ENCODE measurements at places on chromosomes 6 and 20. TPM values are rescaled to one million over a fixed set of nuclear protein-coding genes. Genes with fewer than 3 reads are reported as not detected.

GRCh38 chr6:124867121-124867520, 95.1 kb upstream of the RNF217 start:
- no peaks in the 10 kb centered on the region for H3K27me3 ChIP-seq
- H3K4me3 ChIP-seq = no peak overlapping the region
- no peaks in the 10 kb centered on the region for H3K4me1 ChIP-seq
- H3K36me3 ChIP-seq = no peaks in the 10 kb centered on the region
- no peak for DNase-seq

- no peak for DNase-seq
- no peaks in the 10 kb centered on the region for H3K36me3 ChIP-seq
- no peak overlapping the region for H3K27ac ChIP-seq
- H3K27me3 ChIP-seq = peaks cover 8% of the 10 kb centered on the region
- no peak overlapping the region for H3K4me3 ChIP-seq
Measured at GRCh38 chr6:160378882-160379281, 30.7 kb downstream of the SLC22A3 start.

DNA sequence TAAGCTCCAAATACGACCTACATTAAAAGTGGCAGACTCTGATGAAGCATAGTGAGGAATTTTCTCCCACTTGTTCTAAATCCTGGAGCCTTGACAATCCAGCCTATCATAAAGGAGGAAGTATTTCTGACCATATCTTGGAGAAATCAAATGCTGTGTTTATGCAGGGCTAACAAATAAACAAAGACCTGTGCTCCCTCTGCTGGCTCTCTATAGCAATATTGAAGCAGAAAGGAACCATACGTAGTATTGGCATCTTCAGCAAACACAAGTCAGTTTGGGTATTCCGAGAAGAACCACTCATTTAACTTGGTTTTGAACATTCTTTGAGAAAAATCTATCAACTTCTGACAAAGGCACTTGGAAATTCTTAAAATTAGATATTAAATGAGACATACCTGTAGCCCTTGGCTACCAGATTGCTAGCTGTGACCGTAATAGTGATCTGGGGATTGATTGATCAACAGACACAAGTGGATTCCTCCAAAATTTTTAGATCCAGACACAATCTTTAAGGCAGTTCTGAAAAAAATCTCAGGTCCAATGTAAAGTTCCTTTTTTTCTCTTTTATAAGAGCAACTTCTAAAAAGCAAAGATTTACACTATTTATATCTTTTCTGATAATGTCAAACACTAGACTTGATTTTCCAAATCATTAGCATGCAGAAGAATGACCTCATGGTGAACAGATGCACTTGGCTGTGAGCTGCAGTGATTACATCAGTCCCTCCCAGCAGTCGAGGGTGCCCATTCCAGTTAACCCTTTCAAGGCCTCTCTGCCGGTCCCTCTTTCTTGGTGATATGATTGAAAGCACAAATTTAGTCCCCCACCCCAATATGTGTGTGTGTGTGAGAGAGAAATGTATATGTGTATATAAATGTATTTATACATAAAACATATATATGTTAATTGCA, 40.2 kb downstream of the INSM1 start:
- H3K4me3 ChIP-seq = no peak overlapping the region
- no peaks in the 10 kb centered on the region for H3K27me3 ChIP-seq
- H3K27ac ChIP-seq = no peak overlapping the region
- no peaks in the 10 kb centered on the region for H3K36me3 ChIP-seq
- no peak for DNase-seq

GRCh38 chr6:163048345-163048744, 320.6 kb downstream of the PACRG start:
- no peak overlapping the region for H3K27ac ChIP-seq
- no peak overlapping the region for H3K4me3 ChIP-seq
- H3K4me1 ChIP-seq = no peaks in the 10 kb centered on the region
- no peak for DNase-seq
- no peaks in the 10 kb centered on the region for H3K36me3 ChIP-seq

The PAK5 gene
- not detected for total RNA-seq

The KCNK16 gene
- not detected for total RNA-seq

The HLA-DQA1 gene
- 5.4 TPM for total RNA-seq

DNA sequence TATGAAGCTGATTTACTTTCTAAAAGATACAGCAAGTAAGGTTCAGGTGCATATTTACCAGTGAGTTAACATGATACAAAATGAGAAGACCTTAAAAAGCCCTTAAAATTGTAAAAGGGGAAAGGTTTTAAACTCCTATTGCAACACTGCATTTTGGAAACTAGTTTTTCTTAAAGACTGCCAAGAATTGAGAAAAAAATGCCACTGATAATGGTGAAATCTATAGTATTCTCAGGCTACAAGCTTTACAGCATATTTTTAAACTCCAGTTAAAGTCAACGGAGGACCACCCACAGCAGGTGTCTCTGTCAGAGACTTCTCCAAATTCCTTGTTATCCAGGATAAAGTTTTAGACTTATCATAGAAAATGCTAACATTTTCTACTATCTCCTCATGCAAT, 53.6 kb downstream of the ELOVL5 start:
- no peak overlapping the region for H3K27ac ChIP-seq
- DNase-seq = no peak
- no peaks in the 10 kb centered on the region for H3K27me3 ChIP-seq
- H3K36me3 ChIP-seq = peaks cover 7% of the 10 kb centered on the region
- no peak overlapping the region for H3K4me3 ChIP-seq

The FKBP1A gene
- total RNA-seq = 124 TPM

DNA sequence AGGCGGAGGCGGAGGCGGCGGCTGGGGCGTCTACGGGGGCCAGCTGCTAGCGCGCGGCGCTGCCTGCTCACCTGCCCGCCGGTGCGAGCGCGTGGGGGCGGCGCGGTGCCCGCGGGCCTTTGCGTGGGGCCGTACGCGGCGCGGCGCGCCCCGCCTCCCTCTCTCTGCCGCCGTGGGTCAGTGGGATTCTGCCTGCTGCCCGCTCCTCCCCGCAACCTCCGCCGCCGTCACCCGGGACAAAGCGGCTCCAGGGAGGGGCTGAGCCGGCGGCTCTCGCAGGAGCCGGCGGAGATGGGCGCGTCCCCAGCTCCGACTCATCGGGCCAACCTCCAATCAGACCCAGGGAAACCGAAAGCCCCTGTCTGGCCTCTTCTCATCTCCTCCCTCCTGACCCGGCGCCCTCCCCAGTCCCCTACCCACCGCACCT, at the start of gene RCAN2:
Gene RCAN2 (minus strand): TSS at position 249 of the 427 bp plus-strand sequence.
- H3K27me3 ChIP-seq = peaks cover 27% of the 10 kb centered on the region
- peaks cover 54% of the 10 kb centered on the region for H3K4me1 ChIP-seq
- H3K27ac ChIP-seq = peak within 1 kb of the TSS; percentile 94
- peak within 1 kb of the TSS; percentile 72 for H3K4me3 ChIP-seq
- no peaks in the 10 kb centered on the region for H3K36me3 ChIP-seq

DNA sequence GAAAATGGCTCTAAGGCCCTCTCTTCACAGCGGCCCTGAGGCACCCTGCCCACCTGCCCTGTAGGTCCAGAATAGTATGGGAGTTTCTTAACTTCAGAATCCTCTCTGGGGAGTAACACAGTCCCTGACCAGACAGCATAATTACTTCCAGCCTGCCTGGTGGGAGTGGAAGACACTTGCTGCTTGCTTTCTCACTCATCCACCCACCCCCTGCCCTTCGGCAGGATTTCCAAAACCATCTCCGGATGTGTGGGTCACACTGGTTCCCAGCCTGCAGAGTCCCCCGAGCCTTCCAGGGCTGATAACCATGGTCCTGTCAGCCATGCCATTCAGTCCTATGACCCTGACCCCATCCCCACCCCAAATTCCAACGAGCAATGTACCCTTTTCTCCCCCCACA, 5.4 kb downstream of the SLC29A1 start:
- H3K4me1 ChIP-seq = peaks cover 99% of the 10 kb centered on the region
- H3K27ac ChIP-seq = peak overlapping the region; percentile 98
- peaks cover 40% of the 10 kb centered on the region for H3K36me3 ChIP-seq

- no peak for DNase-seq
- H3K27me3 ChIP-seq = peaks cover 31% of the 10 kb centered on the region
- no peaks in the 10 kb centered on the region for H3K36me3 ChIP-seq
Measured at GRCh38 chr20:38340693-38341092, 5.6 kb upstream of the LBP start.

The RBBP8NL gene
- total RNA-seq = not detected

The XPO5 gene
- 20.3 TPM for total RNA-seq

The ALDH5A1 gene
- total RNA-seq = 27.6 TPM

DNA sequence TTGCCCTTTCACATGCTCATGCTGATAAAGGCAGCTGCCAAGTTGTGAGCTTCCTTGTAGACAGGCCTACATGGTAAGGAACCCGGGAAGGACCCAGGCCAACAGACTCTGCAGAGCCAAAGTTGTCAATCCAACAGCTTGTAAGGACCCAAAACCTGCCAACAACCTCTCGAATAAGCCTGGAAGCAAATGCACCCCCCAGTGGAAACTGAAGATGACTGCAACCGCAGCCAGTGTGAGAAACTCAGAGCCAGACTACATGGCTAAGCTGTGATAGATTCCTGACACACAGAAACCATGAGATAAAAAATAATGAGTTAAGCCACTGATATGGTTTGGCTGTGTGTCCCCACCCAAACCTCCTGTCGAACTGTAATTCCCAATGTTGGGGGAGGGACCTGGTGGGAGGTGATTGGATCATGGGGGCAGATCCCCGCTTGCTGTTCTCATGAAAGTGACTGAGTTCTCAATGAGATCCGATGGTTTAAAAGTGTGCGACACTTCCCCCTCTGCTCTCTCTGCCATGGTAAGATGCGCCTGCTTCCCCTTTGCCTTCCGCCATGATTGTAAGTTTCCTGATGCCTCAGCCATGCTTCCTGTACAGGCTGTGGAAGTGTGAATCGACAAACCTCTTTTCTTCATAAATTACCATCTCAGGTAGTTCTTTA, 18.8 kb upstream of the CLPSL2 start:
- no peak for DNase-seq
- no peak overlapping the region for H3K4me3 ChIP-seq
- H3K4me1 ChIP-seq = no peaks in the 10 kb centered on the region
- H3K36me3 ChIP-seq = no peaks in the 10 kb centered on the region

GRCh38 chr20:50799890-50800550, 5.2 kb downstream of the BCAS4 start:
- H3K27me3 ChIP-seq = no peaks in the 10 kb centered on the region
- H3K4me3 ChIP-seq = no peak overlapping the region
- no peak overlapping the region for H3K27ac ChIP-seq
- no peaks in the 10 kb centered on the region for H3K36me3 ChIP-seq
- DNase-seq = no peak
- H3K4me1 ChIP-seq = peaks cover 8% of the 10 kb centered on the region

The EYA2 gene
- 0.63 TPM for total RNA-seq

The BTN1A1 gene
- total RNA-seq = not detected

The PKIB gene
- 0.30 TPM for total RNA-seq

DNA sequence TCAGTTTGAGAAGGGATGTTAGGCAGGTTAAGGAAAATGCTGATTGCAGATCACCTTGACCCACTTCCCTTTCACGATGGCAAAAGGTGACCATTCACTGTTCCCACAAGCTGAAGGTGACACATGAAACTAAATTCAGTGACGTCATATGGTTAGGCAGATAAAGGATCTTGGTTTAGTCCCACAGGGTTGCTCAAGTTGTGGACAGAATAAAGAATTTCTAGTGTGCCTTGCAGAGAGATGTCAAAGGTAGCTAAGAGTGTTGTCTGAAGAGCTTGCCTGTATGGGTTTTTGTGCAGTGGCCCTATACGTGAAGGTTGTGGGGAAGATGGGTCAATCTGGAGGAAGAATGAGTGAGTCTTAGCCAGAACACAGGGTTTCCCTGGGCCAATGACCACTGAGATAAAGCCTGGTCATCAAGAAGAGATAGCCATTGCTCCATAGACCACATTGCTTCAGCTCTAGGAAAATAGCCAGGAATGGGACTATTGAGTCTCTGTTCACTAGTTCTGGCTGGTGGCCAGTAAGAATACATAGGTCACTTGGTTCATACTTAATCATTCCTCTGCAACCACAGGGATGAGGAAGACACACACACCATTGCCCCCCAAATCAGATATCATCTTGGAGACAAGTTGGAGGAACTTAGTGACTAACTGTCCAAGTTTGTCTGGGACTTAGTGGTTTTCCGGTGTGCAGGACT, 148.5 kb upstream of the ATXN1 start:
- H3K27ac ChIP-seq = no peak overlapping the region
- no peaks in the 10 kb centered on the region for H3K27me3 ChIP-seq
- no peak for DNase-seq
- H3K4me3 ChIP-seq = no peak overlapping the region
- H3K4me1 ChIP-seq = no peaks in the 10 kb centered on the region

DNA sequence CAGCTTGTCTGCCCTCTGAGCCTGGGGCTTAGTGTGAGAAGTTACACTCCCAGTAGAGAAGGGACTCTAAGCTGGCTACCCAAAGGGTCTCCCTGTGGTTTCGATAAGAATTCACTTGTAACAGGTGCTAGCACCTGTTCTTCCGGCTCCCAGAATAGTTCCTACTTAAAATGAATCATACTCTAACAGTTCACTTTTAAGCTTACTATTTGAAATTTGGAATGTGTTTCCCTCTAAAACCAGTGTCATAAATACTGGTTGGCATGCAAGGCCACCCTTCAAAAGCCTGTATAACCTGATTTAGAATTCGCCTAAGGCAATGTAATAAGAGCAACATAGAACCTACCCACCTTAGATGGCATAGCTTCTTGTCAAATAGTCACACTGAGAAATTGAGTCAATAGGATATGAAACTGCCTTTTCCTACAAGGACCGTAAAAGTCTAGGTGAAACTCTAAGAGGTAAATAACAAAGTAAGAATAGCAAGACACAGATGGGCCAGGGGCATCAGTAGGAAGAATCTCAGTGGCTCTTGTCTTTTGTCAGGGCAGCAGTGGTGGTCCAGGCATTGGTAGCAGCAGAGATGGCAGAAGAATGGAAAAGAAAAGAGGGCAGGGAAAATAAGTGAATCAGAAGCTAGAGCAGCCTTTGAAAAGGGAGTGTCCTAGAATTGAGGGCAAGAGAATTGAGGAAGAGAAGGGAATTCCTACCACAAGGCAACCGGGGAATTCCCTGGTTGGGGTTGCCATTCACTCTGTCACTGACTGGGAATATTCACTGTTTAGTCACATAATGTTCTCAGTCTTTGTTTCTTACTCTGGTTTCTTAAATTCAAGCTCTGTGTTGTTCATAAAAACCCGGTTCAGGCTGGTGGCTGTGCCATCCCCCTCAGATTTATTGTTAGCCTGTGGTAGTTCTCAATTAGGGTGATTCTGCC, 91.5 kb downstream of the HIVEP2 start:
- H3K4me3 ChIP-seq = no peak overlapping the region
- no peak for DNase-seq
- H3K27ac ChIP-seq = no peak overlapping the region
- peaks cover 56% of the 10 kb centered on the region for H3K4me1 ChIP-seq

GRCh38 chr6:87794922-87795885, 93.2 kb upstream of the AKIRIN2 start:
- no peaks in the 10 kb centered on the region for H3K36me3 ChIP-seq
- no peaks in the 10 kb centered on the region for H3K27me3 ChIP-seq
- no peak for DNase-seq
- H3K4me1 ChIP-seq = peaks cover 9% of the 10 kb centered on the region
- no peak overlapping the region for H3K4me3 ChIP-seq

Measured in left ventricle myocardium inferior (tissue), 1 donor.